Thymus (tissue), 14 donors: ENCODE measurements at places on chromosomes 6 and 20. TPM values are rescaled to one million over a fixed set of nuclear protein-coding genes. Genes with fewer than 3 reads are reported as not detected.

GRCh38 chr6:3825331-3825831 is 23.8 kb upstream of the FAM50B start:
- no peak for DNase-seq

- DNase-seq: no peak
Observed at GRCh38 chr6:493840-494239, 102.3 kb downstream of the IRF4 start.

GRCh38 chr6:77773157-77773822 is 120.5 kb downstream of the MEI4 start:
- no peak for DNase-seq

DNA sequence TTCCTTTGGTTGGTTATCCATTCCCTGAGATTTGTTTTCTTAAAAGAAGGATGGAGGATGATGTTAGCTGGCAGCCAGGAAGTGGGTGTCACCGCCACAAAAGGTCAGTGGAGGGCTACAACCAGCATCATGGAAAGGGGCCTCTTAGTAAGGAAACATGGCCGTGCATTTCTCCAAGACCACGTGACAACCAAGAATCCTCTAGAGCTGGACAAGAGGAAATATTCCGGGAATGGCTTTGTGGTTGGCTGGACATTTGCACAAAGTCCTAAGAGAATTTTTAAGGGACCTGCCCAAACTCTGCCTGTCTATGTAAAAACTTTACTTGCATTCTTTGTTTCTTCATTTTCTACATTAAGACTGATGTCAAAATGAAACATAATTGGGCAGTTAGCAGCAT is 399.9 kb upstream of the MARCKS start:
- DNase-seq: no peak

DNA sequence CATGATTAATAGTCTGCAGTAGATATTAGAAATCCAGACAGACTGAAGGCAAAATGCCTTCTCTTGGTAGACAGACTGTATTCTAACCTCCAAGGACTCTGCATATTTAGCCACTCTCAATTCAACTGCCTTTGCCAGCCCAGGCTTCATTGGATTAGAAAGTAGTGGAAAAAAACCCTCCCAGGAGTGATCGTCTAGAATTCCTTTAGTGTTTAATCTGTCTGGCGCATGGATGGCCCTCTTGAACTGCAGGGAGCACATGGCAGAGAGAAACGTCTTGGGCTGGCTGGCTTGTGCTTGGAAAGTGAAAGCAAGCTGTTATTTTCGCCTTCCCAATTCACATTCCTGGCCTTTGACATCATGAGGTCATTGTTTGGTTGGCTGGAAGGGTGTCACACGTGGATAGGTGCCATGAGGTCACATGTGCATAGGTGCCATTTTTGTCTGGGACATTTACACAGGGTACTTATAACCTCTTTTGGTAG is 30.9 kb upstream of the NEDD9 start:
- no peak for DNase-seq

DNA sequence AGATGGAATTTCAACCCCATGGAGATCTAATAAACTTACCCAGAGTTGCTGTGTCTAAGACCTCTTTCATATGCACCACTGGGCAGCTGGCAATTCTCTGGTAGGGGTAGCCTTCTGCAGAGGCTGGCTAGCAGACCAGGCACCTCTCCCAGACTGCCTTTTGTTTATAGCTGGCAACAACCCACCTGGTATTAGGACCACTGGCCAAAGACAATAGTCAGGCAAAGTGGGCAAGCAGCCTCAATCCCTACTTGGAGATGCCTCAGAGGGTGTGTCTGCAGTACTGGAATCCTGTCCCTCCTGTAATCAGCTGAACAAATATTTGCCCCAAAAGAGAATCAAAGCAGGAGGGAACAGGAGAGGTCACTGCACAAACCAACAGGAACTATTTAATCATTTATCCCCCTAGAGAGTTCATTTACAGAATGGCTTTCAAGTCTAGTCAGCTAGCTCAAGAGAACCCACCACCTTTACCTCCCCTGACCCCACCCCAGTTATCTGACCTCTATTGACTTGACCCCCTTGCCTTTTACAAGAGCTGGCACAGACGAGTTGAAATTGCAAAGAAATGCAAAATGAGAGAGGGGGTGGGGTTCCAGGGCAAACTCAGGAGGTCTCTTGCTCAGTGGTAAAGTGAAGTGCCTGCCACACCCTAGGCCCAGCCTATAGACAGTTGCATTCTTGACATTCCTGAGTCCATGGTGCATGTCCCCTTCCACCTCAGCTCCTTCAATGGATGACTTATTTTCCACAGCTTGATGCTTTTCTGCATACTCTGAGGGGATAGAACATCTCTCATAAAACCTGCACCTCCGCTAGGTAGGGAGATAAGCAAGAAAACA is 2.8 kb downstream of the BCL2L1 start:
- no peak for DNase-seq

- no peak for DNase-seq
Observed at GRCh38 chr6:10882657-10883171, 873 bp upstream of the GCM2 start.

DNA sequence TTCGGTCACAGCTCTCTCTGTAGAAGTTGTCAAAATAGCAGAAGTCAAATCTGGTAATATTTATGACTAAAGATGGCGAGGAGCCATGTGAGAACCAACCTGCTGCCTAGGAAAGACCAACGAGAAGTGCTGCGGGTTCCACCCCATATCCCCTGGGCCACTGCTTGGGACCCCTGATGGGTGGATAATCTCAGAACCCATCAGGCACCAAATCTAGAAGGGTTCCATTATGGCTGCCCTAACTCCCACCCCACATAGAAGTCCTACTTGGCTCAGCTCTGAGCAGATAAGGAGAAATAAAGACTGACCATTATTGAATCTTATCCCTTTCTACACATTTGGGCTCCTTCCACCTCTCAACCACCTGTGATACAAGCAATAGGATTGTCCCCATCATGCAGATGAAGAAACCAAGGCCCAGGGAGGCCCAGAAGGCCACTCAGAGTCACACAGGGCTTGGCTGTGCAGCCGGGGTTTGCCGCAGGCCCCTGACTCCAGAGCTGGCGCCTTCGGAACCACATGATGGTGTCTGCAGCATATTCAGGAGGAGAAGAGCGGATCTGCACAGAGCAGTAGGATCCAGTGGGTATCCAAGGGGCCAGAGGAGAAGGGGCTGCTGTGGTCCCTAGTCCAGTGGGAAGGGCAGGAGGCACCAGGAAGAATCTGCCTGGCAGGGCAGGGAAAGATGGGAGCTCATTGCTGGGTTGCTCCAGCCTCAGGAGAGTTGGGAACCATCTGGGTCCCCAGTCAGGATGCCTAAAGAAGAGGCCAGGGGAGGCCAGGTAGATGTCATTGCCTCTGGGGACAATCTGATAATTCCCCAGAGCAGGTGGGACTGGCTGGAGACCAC is 9.6 kb upstream of the PCMTD2 start:
- DNase-seq: no peak

SRXN1 gene
- polyA plus RNA-seq: 10.8 TPM

PRL gene
- 10.5 TPM for polyA plus RNA-seq

ENPP5 gene
- polyA plus RNA-seq: 21.2 TPM

HLA-DRB1 gene
- 685 TPM for polyA plus RNA-seq

SOX12 gene
- 4.7 TPM for polyA plus RNA-seq

MAD2L1BP gene
- 33.9 TPM for polyA plus RNA-seq

OR12D3 gene
- not detected for polyA plus RNA-seq

TRERF1 gene
- polyA plus RNA-seq: 8.9 TPM
